ENCODE measurements at places on chromosomes 5 and 9. TPM values are rescaled to one million over a fixed set of nuclear protein-coding genes. Genes with fewer than 3 reads are reported as not detected.

Gene TGFBI
- not detected for total RNA-seq

DNA sequence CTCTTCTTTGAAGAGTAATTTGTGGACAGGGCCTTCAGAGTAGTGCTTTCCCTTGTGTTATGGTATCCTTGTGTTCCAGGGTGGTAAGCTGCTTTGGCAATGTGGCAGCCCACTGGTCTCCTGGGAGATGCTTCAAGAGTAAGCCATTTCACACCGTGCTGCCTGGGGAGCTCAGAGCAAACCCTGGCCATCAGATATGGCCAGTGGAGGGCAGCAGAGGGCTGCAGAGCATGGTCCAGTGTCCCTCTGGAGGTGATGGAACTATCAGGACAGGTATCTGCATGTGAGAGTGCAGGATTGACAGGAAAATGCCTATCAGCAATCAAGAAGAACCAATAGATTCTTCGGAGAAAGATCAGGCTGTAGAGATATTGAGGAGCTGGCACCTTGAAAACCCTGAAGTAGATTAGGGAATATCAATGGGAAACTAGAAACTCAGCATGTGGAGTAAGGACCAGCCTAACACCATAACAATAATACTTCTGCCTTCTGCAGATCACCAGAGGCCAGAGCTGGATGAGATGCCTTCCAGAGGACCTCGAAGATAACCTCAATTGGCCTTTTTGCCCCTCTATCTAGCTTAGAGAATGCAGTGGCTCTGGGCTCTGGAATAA, 90.8 kb downstream of the PLPPR1 start:
- peak; percentile 70 for DNase-seq

DNA sequence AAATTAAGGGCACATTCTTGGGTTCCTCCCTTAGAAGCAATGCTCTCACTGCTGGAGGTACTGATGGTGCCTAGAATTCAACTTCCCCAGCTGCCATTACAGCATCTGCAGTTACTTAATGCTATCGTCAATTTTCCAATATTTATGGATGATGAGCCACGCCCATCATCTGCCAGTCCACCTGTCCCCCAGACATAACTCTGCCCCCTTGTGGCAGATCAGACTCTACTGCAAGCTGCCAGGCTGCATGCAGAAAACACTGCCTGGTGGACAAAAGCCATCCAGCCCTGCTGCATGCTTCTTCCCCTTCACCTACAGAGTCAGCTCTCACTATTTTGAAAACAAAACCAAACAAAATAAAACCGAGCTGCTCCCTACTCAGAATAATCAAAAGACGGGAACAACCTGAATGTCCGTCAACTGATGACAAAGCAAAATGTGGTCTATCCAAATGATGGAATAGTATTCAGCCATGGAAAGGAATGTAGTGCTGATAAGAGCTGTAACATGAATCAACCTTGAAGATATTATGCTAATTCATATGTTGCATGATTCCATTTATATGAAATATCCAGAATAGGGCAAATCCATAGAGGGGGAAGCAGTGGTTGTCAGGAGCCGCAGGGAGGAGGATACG, 66.4 kb downstream of the RETREG1 start:
- peak; percentile 78 for DNase-seq

DNA sequence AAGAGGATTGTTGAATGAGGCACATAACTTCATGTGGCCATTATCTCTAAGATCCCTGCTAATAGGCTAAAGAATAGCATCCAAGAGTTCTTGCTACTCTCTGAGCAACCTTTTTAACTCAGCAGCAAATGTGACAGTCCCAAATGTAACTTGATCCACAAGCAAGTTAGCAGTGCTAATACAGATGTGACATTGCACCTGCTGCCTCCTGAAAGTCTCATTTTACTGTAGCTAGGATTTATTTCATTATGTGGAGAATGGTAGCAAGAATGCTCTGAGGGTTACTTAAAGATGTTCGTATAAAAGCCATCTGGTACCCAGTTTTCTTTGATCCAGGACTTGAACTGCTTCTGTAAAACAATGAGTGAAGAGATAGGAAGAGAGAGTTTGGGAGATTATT, 45.8 kb downstream of the CDH10 start:
- no peak for DNase-seq

- no peak for DNase-seq
Observed at GRCh38 chr9:109475526-109475925, 22.6 kb downstream of the PTPN3 start.

DNA sequence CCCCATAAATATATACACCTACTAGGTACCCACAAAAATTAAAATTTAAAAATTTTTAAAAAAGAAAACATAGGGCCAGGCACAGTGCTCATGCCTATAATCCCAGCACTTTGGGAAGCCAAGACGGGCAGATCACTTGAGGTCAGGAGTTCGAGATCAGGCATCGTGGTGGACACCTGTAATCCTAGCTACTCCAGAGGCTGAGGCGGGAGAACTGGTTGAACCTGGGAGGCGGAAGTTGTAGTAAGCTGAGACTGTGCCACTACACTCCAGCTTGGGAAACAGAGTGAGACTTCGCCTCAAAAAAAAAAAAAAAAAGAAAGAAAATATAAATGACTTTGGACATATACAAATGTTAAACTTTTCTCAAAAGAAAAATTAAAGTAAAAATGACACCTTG, 33.3 kb upstream of the RNF38 start:
- no peak for DNase-seq

Gene NR5A1
- not detected for total RNA-seq

Gene BARHL1
- total RNA-seq = not detected

DNA sequence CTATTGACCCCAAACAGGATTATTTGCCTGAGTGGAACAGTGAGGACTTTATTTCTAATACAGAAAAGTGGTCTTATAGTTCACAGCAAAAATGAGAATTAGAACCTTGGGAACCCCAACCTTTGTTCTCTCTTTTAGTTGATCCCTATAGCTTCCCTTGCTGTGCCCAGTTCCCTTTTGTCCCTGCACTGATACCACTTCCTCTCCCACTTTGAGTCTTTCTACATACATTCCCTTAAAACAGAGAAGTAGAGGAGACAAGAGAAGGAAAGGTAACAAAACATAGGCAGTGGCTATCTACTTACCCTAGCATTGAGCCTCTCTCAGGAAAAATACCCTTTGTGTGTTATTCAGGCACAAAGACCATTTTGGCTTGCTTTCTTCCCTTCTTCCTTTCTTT, 246.4 kb downstream of the FAM114A2 start:
- no peak for DNase-seq

DNA sequence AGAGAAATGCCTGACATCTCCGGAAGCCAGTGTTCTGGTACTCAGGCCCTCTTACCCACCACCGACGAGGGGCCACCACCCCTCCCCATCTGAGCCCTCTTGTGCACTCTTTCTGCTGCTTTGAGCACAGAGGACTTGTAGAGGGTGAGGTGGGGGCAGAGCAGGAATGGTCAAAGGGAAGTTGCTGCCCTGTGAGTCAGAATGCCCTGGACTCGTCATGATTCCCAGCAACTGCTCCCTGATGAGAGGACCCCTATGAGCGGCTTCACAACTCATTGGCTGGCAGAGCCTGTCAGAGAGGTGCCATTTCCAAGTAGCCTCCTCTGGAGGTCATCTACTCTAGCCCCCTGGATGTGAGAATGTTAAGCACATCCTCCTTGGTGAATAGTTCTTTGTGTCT, 845 bp downstream of the ECSCR start:
- no peak for DNase-seq

- no peak for DNase-seq
Observed at GRCh38 chr5:88824892-88825583, 57.9 kb downstream of the MEF2C start.

DNA sequence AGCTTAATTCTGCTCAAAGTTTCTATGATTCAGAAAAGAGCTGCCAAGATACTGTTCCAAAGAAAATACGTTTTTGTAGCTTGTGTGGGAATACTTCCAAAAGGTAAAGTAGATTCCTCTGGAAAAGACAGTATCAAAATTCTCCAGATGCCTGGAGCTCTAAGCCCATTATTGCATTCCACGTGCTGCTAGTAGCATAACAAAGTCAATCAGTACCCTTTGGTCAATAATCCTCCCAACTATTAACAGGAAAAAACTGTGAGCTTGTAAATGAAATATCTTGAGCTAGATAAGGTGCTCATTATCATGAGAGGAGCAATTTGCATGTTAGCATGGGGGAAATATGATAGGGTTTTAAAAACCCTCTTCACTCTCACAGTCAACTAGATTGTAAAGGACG, 229.5 kb upstream of the TYRP1 start:
- no peak for DNase-seq

Gene TMEFF1
- not detected for total RNA-seq

DNA sequence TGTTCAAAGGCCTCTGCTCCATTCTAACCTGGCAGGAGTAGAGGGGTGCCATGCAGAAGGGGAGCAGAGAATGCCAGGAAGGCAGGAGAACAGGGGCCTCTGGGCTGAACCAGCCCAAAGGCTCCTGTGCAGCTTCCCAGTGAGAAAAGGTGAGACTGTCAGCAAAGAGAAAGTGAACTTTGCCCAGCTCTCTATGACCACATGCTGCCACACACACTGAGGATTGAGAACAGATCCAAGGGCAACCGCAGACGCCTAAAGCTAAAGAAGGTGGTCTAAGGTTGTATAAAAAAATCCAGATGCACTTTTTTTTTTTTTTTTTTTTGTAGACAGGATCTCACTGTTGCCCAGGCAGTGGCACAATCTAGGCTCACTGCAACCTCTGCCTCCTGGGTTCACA, 51.4 kb downstream of the ALDH7A1 start:
- DNase-seq = no peak

GRCh38 chr9:35658968-35659220, 802 bp downstream of the CCDC107 start:
- DNase-seq = no peak

Gene BRIX1
- 120 TPM for total RNA-seq

Gene PHPT1
- 134 TPM for total RNA-seq

Gene DIMT1
- 48.8 TPM for total RNA-seq

GRCh38 chr5:96387616-96388015, 45.4 kb downstream of the PCSK1 start:
- DNase-seq = no peak

Gene SLC34A1
- not detected for total RNA-seq

- DNase-seq = no peak
Observed at GRCh38 chr5:154369682-154370081, 76.1 kb upstream of the SAP30L start.

DNA sequence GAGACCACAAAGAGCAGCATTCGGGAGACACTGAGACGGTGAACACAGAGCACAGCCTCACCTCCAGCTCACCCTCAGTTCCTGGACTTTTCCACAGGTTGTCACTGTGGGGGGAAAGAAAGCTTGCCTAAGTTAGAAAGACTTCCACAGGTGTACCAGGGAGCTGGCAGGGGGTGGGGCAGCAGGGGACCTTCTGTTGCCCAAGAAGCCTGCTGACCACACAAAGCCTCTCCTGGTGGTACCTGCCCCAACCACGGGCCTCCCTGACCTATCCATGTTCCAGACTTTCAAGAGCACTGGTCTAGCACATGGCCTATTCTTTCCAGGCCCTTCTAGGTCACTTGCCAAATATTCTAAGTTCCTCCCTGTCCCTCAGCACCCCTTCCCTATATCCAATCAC, 550.8 kb downstream of the BNC2 start:
- no peak for DNase-seq

DNA sequence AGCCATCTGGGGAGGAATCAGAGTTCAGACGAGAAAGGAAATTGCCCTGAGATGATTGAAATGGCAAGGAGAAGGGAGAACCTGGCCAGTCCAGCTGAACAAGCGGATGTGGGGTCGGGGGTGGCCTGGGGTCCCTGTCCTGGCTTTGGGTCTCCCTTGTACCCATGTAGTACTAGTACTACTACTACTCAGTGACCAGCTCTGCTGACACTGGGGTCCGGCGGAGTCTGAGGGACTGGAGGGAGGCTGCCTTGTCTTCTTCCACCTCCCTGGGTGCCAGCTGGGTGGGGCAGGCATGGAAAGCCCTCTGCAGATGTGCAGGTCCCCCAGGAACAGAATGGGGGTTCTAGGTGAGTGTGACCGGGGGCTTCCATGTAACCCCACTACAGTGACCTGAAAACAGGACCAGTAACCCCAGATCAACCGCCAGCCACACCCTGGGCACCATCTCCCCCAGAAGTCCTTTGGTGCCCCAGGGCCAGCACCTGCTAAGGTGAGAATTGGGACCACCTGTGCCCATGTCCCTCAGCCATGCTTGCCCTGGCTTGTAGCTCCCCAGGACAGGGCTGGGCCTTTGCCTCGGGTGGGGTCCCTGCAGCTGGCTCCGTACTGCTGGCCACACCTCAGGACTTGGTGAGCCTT, 89.1 kb upstream of the COL5A1 start:
- no peak for DNase-seq

Gene GKAP1
- 2.3 TPM for total RNA-seq

GRCh38 chr5:2736872-2737271, 14.6 kb downstream of the IRX2 start:
- DNase-seq = no peak

Gene CA9
- total RNA-seq = 0.82 TPM

Data from activated CD4-positive, alpha-beta T cell treated with anti-CD3 and anti-CD28 coated beads, Interleukin-2, amount 10 ng/mL, durations not matched to agents 24 days and 14 days (primary cell).